ENCODE measurements at places on chromosomes 6 and 20.

GRCh38 chr20:60228255-60228654, 270.0 kb downstream of the CDH26 start:
- no peak for ATAC-seq

DNA sequence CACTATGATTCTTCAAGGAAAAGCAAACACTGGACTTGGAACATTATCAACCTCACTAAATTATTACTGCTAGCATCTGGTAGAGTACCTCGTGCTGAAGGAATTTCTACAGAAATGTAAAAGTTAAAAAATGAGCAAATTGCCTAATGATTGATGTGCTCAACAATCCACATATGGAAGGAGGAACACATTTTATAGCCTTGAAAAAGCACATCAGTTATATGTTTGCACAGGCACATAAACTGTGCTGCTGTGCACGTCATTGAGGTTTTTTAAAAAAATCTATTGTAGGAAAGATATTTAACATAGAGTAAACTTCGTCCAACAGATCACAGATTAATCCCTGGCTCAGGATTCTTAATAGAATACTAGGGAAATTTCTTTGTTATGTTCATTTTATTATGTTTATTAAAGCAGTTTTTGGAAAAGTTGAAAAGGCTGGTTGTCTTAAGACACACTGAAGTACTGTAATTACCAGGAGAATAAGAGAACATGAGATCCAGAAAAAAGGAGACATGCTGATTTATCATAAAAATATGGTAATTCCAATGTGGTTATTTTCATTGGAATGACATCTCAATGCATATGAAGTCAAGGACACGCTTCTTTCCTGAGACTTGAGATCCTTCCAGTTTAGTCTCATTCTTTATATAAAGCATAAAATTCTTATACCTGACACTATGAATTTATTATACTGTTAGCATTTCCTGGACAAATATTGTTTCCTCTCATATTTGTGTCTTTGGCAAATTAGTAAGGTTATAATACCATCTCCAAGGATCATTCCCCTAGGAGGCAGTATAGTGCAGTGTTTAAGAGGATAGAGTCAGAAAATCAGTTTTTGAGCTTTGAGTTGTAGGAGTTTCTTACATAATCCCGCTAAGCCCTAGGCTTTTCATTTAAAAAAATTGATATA, 511.1 kb downstream of the TENT5A start:
- no peak for ATAC-seq

DNA sequence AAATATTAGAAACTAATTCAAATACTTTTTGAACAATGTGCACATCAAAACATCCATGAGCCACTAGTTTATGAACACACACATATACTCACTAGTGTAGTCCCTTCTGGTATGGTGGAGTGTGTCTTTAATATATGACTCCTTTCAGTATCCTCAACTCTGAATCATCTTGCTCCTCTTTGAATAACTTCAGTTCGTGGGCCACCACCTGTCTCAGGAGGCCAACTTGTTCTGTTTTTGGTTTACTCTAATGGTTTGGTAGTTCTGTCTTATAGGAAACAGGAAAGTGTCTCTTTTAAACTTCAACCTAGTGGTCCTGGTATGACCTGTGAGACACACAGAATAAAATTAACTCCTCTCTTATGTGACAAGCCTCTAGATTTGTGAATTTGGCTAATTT, 55.6 kb downstream of the ZNF292 start:
- ATAC-seq = peak; percentile 100

DNA sequence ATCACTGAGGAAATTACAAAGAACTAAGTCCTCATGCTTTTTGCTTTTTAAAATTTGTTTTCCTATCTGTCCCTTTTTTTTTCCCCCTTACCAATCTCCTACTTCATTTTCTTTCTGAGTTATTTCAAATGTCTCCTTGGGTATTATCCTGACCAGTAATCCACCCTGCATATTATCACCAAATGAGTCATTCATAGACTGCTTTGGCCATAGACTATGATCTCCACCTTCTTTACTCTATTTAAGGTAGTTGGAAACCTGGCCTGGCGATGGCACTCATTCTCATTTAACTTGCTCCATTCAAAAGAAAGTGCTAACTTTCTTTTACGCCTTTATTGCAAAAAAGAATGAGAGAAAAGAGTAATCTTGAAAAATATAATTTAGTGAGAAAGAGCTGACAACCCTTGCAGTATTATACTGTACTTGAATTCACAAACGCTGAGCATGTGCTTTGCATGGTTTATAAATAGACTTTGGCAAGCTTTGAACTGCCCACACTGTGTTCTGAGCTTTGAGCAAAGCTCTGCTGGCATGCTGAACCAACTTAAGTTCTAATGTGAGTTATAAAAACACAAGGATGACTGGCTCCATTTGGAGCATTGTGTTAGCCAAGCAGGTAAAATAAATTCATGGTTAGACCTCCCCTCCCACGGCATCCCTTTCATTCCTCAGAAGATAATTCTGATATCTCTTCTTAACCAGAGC, 198.9 kb downstream of the NKAIN2 start:
- ATAC-seq = no peak

- ATAC-seq = peak; percentile 24
Observed at GRCh38 chr6:80211286-80211685, 104.8 kb downstream of the BCKDHB start.

DNA sequence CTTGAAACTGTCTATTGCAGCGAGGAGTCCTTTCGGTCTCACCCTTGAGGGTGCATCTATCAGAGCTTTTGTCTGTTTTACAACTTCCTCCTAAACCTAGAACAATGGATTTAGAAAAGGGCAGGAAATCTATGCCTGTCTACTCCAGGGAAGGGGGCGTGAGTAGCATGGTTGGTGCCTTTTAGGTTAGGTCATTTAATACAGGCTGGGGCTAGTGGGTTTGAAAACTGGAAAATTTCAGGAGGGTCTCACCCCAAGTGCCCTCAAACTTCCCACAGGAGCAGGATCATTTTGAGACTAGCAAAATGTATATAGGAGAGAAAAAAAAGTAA, 33.5 kb upstream of the BMP6 start:
- ATAC-seq = no peak

DNA sequence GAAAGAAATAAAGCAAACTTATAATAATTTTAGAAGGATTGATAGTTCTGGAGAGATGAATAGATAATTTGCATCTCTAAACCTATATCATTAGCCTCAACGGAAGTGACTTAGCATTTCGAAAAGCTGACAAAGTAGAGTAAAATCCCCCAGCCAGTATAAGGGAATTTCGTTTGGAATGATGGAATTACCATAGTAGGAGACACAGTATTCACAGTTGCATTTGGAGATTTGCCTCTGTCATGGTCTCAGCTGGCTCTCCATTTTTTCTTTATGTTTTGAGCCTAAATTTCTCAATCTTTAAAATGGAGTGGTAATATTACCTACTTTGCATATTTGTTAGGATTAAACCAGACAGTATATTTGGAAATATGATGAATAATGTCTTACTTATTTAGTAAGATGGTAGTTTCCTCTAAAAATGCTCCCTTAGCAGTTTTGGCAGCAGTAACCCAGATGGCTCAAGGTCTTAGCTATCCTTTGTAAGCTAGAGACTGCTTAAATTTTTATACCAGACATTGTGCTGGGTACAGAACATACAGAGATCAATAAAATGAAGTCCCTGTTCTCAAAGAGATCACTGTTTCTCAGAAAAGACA, 58.2 kb downstream of the SMAP1 start:
- no peak for ATAC-seq

DNA sequence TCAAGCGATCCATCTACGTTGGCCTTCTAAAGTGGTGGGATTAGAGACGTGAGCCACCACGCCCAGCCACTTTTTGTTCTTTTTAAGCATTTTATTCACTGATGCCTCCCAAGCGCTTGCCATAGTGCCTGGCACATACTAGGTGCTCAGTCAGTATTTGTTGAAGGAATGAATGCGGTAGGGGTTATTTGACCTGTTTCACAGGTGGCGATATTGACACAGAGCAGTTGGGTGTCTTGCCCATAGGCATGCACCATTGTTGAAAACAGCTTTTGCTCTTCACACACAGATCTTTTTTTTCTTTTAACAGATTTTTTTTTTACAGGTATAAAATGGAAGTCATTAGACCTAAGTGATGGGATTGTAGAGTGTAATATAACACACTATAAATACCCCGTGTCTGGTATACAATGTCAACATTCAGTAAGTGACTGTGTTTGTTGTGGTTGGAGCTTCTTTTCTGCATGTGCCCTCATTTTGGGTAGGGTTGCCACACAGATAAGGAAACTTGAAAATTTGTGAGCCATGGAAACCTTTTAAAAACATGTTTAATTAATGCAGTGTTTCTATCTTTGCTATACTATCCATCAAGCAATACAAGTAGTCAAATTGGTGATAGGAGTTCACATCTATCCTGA, 24.8 kb downstream of the RREB1 start:
- ATAC-seq = no peak

DNA sequence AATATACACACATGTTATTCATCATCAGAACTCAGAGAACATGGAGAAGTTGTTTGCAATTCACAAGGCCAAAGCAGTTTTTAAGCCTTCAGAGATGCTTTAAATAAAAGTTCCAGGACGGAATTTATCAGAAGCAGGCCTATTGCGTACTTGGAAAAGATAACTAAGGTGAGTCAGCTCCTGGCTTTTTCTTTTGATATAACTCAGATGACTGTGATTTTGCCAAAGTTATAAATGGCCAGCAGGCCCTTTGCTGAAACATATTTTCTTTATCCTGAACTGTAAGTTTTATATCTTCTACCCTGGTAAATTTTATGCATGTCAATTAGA, 55.0 kb upstream of the PLCB1 start:
- ATAC-seq = no peak

- ATAC-seq = no peak
Observed at GRCh38 chr6:129660346-129660676, 49.7 kb downstream of the ARHGAP18 start.

- no peak for ATAC-seq
Observed at GRCh38 chr6:81565071-81565470, 187.4 kb downstream of the TENT5A start.

GRCh38 chr6:91694016-91694654, 1107.3 kb upstream of the MAP3K7 start:
- ATAC-seq = no peak

GRCh38 chr6:81734081-81734480, 18.4 kb downstream of the TENT5A start:
- ATAC-seq = no peak

DNA sequence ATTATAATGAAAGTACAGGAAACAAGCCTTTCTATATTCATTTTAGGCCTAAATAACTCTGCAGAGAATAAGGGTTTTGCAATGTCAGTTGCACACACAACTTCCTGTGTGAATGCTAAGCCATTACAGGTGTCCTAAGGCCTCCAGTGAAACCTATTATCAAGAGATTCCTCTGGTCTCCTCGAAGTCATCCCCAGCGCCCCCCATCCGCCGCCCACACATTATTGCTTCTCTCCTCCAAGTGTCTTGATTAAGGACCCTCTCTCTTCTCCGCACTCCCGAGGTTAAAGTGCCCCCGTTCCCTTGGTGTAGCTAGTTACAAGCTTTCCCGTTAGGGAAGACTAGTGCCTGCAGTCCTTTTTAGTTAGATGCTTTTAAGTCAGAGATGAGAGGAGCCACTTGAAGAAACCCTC, 1.3 kb downstream of the HIVEP2 start:
- no peak for ATAC-seq

GRCh38 chr20:20366876-20367574, 879 bp upstream of the INSM1 start:
- ATAC-seq = no peak

DNA sequence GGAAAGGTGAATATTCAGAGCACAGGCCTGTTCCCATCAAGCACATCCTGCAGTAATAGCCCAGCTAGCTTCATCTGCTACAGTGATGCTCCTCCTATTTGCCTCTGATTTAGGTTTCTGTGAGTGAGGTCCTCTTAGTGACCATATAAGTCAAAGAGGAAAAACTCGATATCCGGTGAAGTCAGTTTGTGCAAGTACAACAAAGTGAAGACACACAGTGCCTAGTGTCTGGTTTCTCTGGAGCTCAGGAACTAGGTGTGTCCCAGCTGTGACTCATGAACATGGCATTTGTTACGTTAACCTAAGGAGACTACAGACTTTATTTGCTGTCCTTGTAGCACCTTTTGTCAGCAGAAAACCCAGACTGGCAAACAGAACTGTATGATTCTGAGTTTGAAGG, 33.9 kb downstream of the EDN1 start:
- ATAC-seq = no peak

DNA sequence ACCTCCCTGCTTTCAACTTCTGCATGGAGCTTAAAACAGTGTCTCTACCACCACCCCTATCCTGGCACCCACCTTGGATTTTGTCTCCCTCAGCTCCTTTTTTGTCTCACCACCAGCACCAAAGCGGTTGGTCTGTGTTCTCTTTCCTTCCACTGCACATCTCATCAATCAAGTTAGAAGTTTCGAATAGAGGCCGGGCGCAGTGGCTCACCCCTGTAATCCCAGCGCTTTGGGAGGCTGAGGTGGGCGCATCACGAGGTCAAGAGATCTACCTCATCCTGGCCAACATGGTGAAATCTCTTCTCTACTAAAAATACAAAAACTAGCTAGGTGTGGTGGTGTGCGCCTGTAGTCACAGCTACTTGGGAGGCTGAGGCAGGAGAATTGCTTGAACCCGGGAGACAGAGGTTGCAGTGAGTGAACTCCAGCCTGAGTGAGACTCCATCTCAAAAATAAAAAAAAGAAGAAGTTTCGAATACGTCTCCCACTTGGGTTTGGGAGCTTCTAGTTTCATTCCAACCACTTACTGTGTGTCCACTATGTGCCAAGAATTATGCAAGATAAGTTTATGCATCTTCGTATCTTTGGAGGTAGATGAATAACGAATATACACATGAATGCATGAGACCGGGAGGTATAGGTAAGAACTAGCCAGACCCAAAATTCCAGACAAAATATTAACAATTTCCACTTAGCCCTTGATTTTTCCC, 5.9 kb downstream of the PCED1A start:
- ATAC-seq = no peak

DNA sequence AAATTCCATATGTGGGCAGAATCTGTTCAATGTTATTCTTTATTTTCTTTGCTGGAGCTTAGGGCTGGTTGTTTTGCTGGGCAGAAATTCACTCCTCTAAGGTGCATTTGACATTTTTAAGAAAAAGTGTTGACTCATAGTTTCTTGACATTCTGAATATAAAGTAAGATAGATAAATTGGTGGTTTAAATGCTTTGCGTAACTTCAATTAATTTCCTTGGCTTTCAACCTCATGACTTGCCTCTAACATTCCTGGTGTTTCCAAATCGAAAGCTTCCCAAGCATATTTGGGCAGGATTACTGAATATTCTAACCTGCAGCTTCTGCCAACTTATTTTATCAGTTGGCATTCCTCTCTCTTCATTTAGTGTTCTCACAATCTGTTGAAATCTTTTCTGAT, 718.7 kb upstream of the ADGRB3 start:
- no peak for ATAC-seq

- ATAC-seq = no peak
Observed at GRCh38 chr6:30554962-30555815, 1.1 kb downstream of the GNL1 start.
